ENCODE measurements at places on chromosomes 2 and 18.

GRCh38 chr2:202373490-202373889, 2.6 kb upstream of the BMPR2 start:
- DNase-seq: no peak

- no peak for DNase-seq
Observed at GRCh38 chr2:151379169-151379568, 21.8 kb downstream of the TNFAIP6 start.

DNA sequence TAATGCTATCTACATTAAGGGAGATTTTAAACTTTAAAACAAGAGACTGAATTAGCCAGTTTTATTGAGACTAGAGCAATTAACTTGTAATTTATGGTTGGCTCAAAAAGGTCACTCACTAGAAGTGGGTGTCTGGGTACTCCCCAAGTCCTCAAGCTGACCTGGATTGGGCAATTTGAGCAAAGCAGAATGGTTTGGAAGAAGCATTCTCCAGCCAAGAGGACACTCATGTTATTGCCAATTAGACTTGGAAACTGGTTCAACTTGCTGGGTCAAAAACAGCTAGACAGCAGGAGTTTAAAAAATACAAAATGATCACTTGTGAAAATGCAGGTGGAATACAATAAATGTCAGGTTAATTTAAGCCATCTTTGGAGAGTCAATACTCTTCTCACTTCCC, 29.5 kb upstream of the MYO1B start:
- no peak for DNase-seq

DNA sequence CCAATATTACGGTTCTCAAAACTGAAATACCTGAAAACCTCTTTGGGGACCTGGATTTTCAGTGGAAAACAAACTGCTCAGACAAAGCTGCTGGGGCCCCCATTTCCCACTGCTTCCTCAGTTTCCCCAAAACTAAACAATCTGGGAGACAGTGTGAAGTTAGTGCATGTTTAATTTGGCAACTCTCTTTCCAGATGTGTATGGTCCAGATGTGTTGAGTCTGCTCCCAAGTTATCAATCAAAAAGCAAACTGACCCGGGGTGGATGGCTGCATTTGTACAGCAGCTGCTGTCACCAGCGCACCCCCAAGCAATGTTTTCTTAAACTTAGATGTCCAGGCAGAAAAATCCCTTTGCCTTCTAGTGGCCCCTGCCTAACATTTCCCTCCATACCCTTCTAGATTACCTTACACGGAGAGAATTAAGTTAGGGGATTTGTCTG, 136.9 kb downstream of the COPS8 start:
- DNase-seq: no peak

DNA sequence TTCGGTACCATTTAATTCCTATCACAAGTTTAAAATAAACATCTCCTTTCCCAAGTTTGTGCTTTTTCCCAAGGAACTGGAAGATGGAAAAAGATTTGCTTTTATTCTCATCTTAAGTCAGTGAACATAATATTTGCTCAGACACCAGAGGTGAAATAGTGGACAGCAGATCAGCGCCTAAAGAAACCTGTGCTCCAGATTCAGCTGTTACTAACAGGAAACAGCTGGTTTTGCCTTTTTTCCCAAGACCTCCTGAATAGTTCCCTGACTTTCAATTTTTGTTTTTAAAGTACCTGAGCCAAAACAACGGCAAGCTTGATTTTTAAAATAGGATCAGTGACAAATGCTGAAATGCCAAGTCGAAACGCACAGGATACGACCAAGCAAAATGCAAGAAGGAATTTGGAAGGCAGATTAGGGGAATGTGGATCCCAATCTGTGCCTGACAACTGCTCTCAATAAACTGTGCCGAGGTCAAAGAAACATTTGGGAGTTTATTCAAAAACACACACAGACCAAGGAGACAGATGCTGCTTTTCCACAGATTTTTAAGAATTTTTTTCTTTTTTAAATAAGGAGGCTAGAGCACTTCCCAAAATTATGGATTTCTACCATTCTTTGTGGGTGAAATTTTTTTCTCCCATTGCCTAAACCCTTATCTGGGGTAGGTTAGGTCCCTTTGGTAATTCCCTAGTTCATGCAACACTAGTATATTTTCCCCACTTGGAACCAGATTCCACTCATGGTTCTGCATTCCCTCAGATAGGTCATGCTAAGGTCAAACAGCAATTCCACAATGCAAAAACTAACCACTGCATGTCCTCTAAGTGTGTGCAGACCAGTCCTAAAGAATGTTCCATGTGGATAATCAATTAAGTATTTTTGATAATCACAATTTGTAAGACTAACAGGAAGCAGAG, 121.5 kb upstream of the PDE1A start:
- DNase-seq: no peak
